GM12864 (cell line): ENCODE measurements at places on chromosomes 7 and 10.

DNA sequence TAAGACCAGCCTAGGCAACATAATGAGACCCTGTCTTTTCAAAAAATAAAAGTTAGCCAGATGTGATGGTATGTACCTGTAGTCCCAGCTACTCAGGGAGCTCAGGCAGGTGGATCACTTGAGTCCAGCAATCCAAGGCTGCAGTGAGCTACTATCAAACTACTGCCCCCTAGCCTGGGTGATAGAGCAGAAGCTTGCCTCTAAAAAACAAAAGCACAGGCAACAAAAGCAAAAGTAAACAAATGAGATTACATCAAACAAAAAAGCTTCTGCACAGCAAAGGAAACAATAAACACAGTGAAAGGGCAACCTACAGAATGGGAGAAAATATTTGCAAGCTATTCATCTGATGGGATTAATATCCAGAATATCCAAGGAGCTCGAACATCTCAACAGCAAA lies 65.4 kb downstream of the FANK1 start:
- no peak for DNase-seq

GRCh38 chr10:86266446-86267242 lies 100.0 kb downstream of the GRID1 start:
- no peak for DNase-seq

- DNase-seq, result no peak
Observed at GRCh38 chr7:133973710-133974109, 153.4 kb upstream of the LRGUK start.

- no peak for DNase-seq
Observed at GRCh38 chr10:21053953-21054690, 157.0 kb upstream of the NEBL start.

GRCh38 chr10:65811931-65812525 lies 1113.8 kb upstream of the LRRTM3 start:
- DNase-seq, result no peak
